ENCODE measurements at places on chromosomes 2 and 18.

DNA sequence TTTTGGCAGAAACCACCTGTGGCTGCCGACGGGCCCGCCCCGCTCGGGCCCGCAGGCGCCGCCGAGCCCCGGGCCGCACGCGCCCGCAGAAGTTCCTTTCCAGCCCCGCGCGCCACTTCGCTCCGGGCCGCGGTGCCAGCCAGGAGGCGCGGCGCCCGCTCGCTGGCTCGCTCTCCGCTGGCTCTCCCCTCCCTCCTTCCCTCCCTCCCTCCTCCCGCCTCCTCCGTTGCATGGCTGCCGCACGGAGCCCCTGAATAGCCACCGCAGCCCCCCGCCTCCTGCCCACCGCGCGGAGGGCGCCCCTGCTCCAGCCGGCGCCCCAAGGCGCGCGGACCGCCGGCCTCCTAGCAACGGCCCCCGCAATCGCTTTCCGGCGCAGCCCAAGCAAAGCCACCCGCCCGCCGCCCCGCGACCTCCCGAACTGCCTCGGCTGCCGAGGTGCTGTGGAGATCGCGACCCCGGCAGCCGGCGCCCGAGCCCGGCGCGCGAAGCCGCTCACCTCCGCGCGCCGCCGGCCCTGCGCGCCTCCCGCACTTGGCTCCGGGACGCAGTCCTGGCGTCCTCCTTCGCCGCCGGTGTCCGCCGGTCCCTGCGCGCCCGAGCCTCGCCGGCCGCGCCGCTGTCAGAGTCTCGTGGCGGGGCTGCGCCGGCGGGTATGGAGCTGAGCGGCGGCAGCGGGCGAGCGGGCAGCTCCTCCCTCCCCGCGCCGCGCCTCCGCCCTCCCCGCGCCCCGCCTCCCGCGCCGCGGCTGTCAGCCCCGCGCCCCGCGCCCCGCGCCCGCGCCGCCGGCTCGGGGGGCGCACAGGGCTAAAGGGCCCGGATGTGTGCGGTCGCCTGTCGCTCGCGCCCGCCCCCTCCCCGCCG is at the start of gene ZBTB7C:
Gene ZBTB7C (minus strand): TSS at position 657 of the 864 bp plus-strand sequence.
- DNase-seq = no peak

DNA sequence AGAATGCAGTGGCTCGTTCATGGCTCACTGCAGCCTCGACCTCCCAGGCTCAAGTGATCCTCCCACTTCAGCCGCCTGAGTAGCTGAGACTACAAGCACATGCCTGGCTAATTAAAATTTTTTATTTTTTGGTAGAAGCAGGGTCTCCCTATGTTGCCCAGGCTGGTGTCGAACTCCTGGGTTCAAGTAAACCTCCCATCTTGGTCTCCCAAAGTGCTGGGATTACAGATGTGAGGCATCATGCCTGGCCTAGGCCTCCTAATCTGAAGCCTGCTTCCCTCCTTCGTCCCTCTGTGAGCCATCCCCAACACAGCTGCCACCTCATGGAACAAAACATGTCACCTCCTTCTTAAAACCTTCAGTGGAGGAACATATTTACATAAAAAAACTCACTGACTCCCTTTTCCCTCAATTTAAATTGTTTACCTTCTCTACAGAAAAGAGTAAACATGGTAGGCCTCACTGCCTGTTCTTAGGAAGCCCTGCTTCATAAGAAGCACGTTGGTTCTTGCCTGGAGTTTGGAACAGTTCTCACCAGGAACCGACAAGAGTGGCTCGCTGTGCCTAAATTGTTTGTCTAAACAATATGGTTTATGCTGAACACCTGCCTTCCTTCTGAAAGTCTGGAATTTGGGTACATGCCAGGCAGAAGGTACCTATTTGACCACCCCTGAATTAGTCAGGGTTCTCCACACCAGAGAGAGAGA is 12.1 kb upstream of the RHOB start:
- DNase-seq = no peak

DNA sequence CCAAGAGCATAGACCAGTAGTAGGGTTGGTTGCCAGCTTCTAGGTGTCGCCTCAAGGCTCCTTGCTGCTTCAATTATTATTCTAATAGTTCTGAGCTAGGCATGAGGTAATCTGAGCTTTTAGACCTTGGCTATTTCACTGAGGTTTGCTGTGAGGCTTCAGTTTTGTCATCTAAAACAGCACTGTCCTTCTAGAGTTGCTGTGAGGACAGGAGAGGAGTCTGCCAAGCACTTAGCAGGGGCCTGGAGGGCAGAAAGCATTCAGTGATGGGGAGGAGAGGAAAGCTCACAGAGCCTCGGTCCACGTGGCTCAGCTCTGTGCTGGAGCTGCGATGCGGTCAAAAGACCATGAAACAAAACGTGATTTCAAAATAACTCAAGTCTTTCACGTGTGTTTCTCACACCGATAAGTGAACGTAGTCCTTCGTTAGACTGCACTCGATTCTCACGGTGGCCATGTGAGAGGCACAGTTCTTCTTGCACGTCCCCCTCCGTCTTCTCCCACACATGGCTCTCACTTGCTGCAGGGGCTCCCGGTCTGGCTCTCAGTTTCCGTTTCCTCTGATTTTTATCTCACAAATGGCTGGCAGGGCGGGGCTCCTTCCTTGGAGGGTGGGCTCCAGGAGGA is 113.7 kb downstream of the B3GNT2 start:
- DNase-seq = no peak

GRCh38 chr18:56284319-56284718 is 354.1 kb downstream of the TXNL1 start:
- DNase-seq = no peak

- DNase-seq = no peak
These were observed 51.1 kb upstream of the DLX2 start for GRCh38 chr2:172153757-172154156.

- DNase-seq = no peak
These were observed 59.9 kb upstream of the TANK start for GRCh38 chr2:161100211-161100895.

DNA sequence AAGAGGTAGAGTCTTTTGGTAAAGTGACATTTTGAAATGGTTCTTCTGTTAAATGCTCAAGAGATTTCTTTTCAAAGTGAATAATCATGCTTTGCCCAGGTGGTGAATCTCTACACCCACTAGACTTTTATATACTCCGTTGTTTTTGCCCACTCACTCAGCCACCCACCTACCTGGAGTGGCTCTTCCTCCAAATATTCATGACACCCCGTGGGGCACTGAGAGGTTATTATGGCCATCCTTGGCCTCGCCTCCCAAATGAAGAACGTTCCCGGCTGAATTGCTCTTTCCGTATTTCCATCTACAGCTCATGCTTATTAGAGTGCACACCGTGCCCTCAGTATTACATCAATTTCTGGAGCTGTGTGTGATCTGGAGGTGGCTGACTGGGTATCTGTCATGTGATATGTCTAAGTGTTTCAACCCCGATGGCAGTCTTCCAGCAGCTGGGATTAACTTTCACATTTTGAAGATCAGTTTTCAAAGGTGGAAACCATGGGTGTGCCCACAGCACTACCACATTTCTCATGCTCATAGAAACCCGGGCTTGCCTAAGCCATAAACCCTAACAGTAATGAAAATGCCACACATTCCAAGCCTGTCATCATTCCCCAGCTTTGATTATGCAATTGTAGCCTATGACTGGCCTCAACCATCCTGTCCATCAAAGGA is 406.6 kb upstream of the MMADHC start:
- no peak for DNase-seq

DNA sequence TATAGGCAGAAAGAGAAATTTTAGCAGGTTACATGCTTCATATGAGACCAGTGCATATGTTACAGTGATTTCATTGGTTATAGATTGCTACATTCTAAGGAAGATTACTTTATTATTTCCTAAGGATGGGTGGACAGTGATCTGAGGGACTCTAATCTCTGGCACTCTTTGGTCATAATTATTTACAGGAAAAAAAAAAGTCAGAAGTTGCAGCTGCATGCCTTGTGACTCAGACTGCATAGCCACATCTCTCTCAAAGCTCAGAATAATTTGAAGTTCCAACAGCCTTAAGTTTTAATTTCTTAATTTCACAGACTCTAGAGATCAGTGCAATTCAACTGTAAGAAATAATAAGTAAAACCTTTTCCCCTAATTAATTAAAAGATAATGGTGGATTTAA is 27.1 kb upstream of the BARD1 start:
- no peak for DNase-seq

- peak; percentile 12 for DNase-seq
These were observed 103.6 kb upstream of the AGAP1 start for GRCh38 chr2:235390108-235390815.

GRCh38 chr18:66300141-66300540 is 303.7 kb downstream of the CDH19 start:
- DNase-seq = no peak

- DNase-seq = no peak
These were observed 68.7 kb downstream of the CDH2 start for GRCh38 chr18:28108254-28108653.

DNA sequence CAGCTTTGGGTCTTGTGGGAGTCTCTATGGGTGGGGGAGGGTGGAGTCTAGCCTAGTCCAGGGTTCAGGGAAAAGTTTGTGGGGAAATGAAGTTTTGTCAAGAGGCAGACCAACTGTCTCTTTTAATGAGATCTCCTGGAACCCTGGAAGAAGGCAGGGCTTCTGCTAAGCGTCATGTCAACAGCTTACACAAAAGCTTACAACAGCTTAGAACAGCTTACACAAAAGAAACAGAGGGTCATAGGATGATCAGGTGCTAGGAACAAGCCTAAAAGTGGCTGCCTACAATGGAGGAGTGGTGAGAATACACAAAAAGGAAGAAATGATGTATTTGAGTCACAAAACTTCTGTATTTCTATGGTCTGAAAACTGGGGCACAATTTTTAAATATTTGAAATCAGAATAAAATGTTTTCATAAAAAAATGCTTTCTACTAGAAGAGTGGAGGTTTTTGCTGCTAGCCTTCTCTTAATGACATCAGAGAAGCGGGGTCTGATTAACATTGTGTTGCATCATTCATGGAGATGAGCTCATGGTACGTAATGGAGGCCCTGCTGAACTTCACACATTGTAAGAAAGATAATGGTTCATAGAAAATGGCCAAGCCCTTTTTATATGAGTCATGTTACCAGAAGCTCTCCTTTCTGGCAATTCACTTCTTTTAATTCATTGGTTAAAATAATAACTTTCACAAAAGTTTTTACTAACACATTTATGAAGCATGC is 351.0 kb downstream of the PIK3C3 start:
- no peak for DNase-seq

- no peak for DNase-seq
These were observed 47.9 kb upstream of the ACMSD start for GRCh38 chr2:134790487-134790886.

GRCh38 chr2:138081225-138082073 is 117.2 kb downstream of the HNMT start:
- no peak for DNase-seq

- no peak for DNase-seq
These were observed 66.5 kb downstream of the CLHC1 start for GRCh38 chr2:55165626-55166025.

DNA sequence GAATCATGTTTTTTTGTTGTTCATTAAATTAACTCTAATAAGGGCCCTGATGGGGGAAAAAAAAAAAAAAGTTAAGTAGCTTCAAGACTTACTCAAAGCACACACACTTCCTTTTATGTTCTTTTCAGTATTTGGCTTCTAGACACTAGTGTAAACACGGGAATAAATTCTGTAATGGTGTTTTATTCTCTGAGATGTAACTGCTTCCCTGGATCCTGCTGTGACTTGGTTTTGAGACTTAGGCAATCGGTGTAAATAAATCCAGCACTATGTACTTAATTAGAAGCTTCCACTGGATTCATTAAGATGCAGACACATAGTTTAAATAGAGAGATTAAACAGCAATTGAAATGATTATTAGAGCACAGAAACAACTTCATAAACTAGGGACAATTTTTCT is 26.1 kb upstream of the AP1S3 start:
- DNase-seq = no peak

DNA sequence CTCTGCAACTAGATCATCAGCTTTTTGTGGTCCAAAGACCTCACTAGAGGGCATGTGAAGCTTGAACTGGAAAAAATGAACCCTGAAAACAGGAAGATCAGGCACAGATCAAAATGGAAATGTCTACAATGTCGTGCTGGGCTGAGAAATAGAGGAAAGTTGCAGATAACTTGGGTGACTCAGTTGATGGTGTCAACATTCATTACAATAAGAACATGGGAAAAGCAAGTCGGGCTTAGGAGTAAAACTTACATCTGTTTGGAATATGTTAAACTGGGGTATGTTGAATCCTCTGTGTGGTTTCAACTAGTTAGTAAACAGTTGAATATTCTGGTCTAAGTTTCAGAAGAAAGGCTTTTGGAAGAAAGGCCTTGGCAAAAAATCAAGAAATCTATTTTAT is 940.4 kb downstream of the ERBB4 start:
- DNase-seq = no peak

- DNase-seq = no peak
These were observed 42.2 kb upstream of the SMAD7 start for GRCh38 chr18:48992791-48993555.

DNA sequence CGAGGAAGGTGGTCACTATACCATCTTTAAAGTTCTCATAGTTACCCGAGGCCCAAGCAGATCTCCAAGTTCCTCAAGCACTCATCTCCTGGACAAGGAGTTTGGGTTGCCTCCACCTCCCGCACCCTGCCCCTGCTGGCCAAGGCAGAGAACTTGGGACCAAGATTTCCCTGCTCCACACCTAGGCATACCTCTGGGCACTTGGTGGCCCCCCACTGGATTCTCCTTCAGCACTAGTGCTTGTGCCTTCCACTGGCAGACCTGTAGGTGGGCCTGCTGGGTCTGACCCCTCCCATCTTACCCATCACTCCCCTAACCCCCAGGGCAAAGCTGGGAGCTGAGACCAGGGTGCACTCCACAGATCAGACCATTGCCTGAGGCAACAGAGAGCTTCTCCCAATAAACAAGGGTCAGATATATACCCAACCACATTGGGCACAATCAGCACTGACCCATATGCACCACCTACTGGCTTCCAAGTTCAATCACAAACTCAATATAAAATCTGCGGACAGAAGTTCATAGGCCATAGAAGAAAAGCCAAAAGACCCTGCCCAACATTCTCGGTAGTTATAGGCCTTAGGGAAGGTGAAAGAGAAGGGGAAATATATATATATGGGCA is 244.2 kb downstream of the EXOC6B start:
- no peak for DNase-seq

DNA sequence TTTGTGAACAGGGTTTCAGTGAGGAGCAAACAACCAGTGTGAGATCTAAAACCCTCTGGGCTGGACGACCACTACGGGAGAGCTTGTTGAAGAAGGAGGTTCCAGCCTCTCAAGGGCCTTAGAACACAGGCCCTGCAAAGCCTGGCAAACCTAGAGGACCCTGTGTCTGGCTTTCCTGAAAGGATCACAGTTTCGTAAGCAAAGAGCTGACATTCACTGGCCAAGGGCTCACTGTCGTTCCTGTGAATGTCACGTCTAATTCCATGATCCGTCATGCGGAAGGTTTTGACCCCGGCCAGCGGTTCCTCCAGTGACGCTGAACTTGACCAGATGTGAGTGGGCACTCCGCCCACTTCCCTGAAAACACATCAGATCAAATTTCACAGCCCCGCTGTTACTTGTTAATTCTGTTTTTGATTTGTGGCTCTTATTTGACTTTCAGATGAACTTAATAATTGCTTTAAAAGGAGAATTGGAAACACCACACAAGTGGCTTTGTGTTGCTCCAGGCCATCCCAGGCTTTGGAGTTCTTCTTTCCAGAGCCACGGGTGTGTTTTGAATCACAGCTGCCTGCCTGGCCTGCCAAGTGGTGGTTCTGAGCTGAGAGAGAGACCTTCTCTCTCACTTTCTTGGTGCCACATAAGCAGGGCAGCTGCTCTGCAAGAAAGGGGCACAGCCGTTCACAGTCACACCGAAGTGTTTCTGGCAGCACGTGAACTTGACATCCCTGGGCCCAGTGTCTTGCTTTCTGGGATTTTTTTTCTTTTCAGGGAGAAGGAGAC is 308.4 kb downstream of the NDUFA10 start:
- DNase-seq = no peak

GRCh38 chr2:63840081-63840784 is 1.5 kb upstream of the UGP2 start:
- peak; percentile 18 for DNase-seq
